ENCODE measurements at places on chromosomes 5 and 9.
A peak's percentile ranks its signal among the peaks of the same experiment; 100 is the strongest.

- no peak for DNase-seq
Measured at GRCh38 chr5:65708145-65708544, 13.8 kb downstream of the SGTB start.

- DNase-seq: no peak
Measured at GRCh38 chr9:114532561-114533237, 27.4 kb upstream of the WHRN start.

DNA sequence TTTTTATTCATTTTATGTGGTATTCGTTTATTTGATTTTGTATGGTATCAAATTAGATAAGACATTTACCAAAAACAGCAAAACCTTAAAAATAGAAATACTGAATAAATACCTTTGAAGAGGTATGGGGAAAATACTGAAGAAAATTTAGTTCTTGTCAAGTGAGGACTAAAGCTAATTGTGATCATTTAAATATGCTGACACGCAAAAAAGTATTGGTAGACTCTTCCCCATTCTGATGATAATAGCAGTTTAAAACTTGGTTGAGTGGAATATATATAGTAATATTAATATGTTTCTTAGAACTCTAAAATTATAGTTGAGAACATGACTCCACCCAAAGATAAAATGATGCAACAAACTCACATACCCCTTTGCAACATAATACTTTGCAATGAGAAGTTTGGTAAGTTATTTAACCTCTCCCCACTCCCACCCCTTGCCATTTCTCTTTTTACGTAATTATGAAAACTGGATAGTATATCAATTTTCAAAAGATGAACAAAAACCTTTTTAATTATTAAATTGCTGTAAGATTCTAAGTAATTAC lies 30.1 kb upstream of the SNX24 start:
- DNase-seq: no peak

DNA sequence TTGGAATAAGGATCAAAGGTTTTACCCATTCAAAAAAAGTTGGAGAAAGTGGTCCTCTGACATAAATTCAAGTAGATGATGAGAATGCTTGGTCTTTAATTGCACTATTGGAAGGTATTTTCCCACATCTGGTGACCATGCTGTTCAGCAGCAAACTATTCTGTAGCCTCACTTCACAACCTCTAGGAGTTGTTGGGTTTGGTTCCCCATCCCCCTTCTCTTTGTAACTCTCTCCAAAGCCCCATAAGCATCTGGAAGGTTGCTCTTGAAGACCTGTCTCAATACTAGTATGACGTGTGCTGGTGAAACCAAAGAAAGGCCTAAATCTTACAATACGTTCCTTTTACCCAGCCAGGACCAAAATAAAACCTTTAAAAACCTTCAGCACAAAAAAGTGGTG lies 8.5 kb downstream of the RGMB start:
- DNase-seq: no peak

- DNase-seq: no peak
Measured at GRCh38 chr5:77301447-77301883, 91.0 kb downstream of the PDE8B start.

DNA sequence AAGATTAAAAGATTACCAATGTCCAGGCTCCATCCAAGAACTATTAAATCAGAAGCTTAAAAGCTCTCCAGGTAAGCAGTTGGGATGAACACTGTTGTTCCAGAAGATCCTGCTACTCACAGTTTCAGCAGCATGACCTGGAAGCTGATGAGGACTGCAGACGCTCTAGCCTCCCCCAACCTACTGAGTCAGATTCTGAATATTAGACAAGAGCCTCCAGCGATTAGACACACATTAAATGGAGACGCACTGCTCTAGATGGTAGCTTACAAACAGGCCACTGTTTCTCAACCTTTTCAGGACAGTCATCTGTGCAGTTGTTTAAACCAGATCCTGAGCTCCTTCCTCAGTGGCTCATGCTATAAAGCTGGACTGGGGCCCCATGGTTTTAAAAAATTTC lies 54.3 kb downstream of the MTMR12 start:
- DNase-seq: no peak

GRCh38 chr5:177600508-177601018 lies 631 bp downstream of the B4GALT7 start:
- DNase-seq: peak; percentile 9

DNA sequence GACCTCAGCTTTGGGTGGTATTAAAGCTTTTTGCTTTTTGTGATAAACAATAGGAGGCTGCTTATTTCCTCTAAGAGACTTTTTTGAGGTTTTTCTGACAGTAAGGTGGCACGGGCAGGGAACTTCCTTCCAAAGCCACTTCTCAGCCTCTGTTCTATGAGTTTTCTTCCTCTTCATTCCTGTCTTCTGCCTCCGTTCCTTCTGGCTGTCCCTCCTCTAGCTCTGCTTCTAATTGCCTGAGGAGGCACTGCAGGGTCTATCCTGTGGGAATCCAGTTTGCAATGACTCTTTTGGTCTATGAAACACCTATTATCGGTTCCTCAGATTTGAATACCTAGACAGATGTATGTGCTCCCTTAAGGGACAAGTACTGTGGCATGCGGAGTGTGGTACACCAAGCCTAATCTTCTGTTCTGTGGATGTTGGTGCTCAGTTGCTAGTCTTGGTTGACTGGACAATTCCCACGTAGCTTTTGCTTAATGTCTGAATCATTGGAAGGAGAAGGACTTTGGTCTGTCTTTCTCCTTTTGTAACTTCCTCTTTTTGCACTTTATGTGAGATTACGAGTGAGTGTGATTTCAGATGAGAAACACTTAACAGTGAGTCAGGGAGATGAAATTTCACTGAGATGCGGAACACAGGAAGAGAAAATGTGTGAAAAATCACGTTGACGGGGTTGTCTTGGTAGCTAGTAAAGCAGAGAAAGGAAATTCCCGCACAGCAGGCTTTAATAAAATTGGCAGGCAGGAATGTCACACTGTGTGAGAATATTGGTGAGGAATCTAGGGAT lies 305.2 kb downstream of the EFNA5 start:
- no peak for DNase-seq

DNA sequence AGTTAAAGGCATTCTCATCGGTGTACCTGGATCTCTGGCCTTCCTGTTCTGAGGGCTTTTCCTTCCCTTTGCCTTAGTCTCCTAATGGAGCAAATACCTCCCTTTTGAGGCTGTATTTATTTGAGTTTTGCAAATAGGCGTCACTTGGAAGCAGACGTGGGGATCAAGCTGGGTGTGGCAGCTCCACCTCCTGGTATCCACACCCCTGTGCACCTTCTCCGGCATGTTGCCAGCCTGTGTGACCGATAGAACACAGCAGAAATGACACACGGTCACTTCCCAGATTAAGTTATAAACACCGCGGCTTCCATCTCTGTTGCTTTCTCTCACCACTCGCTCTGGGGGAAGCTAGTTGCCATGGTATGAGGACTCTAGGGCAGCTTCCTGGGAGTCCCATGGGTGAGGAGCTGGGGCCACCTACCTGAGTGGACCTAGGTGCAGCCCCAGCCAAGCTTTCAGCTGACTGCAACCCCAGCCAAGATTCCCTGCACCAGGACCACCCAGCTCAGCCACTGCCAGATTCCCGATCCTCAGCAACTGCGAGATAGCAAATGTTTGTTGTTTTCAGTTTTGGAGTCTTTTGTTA lies 214.4 kb upstream of the MVB12B start:
- no peak for DNase-seq

GRCh38 chr5:82413302-82414040 lies 135.3 kb upstream of the RPS23 start:
- no peak for DNase-seq

- no peak for DNase-seq
Measured at GRCh38 chr5:144276034-144276822, 105.6 kb downstream of the KCTD16 start.

GRCh38 chr5:134345996-134346395 lies 21.0 kb downstream of the CDKL3 start:
- DNase-seq: peak; percentile 90

DNA sequence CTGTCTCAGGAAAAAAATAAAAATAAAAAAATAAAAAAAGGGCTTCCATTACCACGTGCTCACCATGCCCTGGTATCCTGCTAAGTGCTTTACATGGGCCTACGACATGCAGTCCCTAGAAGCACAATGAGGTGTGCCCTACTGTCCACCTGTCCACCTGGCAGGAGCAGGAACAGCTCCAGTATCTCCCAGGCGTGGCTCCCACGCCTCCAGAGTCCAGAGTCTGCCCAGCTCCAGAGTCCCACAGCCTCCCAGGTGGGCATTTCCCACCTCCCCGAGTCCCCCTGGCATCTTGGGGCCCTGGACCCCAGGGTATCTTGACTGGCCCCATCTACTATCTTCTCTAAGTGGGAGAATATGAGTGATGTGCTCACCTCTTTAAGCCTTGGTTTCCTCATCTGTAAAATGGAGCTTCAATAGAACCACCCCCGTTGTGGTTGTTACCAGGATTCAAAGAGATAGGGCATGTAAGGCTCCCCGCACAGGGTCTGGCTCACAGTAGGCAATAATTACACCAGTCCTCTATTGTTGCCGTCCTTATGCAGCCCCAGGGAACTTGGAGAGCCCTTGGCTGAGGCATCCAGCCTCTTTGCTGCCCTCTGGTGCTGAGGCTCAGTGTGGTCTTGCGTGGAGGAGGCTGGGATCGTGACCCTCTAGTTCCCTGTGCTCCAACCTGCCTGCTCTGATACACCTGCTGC lies 8.9 kb downstream of the CXCL14 start:
- peak; percentile 91 for DNase-seq

GRCh38 chr5:103808464-103809106 lies 246.0 kb upstream of the NUDT12 start:
- DNase-seq: peak; percentile 37

DNA sequence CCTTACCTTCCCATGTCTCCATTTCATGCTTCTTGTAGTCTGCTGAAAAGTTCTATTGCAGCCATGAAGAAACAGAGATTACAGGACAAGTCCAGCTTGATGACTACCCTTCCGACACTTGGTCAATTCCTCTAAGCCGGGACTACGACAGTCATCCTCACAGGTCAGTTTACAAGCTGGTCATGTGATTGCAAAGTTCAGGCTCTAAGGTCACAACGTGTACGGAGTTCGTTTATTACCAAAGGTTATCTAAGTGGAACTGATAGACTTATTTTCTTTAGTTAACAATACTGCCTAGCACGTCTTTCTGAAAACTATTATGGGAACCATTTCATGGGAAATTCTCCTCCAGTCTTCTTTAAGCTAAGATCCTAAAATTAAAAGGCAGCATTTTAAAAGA lies 88.5 kb upstream of the NR5A1 start:
- peak; percentile 51 for DNase-seq

DNA sequence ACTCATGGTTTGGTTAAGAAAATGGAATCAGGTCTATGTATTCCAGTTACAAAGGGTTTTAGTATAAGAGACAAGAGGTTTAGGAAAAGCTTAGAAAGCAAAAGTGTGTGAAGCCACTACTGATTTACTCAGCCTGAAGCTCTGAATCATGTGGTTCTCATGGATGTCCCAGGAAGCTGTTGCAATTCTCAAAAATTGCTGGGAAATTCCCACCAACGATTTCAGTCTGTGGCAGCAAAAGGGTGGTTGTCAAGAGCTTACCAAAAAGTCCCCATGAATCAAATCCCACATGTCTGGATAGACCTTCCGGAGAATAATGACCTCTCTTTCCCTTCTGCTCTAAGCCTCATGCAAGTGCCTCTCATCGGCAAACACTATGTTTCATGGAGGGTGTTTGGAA lies 929.9 kb downstream of the TLE4 start:
- DNase-seq: no peak

GRCh38 chr5:181235689-181236366 lies 7.9 kb downstream of the RACK1 start:
- no peak for DNase-seq

GRCh38 chr9:13100914-13101572 lies 178.4 kb downstream of the MPDZ start:
- DNase-seq: no peak

- no peak for DNase-seq
Measured at GRCh38 chr9:1554081-1555035, 460.8 kb upstream of the SMARCA2 start.

GRCh38 chr5:171308453-171309275 lies at the start of gene TLX3:
Gene TLX3 (plus strand): TSS chr5:171309248. CDS start chr5:171309366, 118 bp downstream.
- peak; percentile 85 for DNase-seq

GRCh38 chr5:122639864-122640263 lies 135.0 kb upstream of the SNX2 start:
- DNase-seq: no peak

GRCh38 chr9:96148634-96149532 lies 153.1 kb downstream of the HSD17B3 start:
- no peak for DNase-seq

- peak; percentile 53 for DNase-seq
Measured at GRCh38 chr9:125635888-125636287, 71.1 kb downstream of the MAPKAP1 start.
